EL (cell line): ENCODE measurements at places on chromosomes 13 and 19.

- no peak for DNase-seq
Observed at GRCh38 chr13:41383386-41383785, 72.3 kb downstream of the NAA16 start.

DNA sequence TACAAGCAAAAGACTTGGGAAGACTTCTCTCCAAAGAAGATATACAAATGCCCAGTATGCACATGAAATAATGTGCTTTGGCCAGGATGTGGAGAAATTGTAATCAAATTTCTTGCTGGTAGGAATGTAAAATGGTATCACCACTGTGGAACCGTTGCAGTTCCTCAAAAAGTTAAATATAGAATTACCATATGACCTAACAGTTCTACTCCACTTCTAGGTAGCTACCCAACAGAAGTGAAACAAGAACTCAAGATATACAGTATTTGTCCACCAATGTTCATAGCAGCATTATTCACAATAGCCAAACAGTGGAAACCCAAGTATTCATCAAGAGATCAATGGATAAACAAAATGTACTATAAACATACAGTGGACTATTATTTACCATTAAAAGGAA, 95.0 kb upstream of the KLF5 start:
- DNase-seq: no peak

DNA sequence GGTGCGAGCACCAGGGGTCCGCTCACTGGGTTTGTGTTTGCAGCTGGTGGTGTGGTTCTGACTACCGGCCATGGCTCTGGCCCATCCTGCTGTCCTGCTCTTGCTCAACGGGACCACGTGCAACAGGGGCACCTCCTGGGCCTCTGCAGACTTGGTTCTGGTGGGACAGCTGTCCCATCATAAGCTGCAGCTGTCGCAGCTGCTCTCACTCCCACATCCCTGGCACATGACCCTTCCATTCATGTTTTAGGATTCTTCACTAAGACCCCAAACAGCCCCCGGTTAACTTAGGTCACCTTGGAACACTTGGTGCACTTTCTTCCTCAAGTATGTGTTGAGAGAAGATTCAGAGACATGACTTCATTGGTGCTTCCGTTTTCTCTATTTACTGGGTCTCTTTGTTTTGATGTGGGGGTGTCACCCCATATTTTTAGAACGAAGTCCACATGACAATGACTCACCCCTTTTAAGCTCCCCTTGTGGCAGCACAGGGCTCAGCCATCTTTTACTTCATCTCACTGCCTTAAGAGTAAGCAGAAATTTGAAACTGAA, 68.4 kb upstream of the ARHGEF7 start:
- peak; percentile 45 for DNase-seq

GRCh38 chr13:74889321-74889720, 592.6 kb downstream of the TBC1D4 start:
- no peak for DNase-seq

DNA sequence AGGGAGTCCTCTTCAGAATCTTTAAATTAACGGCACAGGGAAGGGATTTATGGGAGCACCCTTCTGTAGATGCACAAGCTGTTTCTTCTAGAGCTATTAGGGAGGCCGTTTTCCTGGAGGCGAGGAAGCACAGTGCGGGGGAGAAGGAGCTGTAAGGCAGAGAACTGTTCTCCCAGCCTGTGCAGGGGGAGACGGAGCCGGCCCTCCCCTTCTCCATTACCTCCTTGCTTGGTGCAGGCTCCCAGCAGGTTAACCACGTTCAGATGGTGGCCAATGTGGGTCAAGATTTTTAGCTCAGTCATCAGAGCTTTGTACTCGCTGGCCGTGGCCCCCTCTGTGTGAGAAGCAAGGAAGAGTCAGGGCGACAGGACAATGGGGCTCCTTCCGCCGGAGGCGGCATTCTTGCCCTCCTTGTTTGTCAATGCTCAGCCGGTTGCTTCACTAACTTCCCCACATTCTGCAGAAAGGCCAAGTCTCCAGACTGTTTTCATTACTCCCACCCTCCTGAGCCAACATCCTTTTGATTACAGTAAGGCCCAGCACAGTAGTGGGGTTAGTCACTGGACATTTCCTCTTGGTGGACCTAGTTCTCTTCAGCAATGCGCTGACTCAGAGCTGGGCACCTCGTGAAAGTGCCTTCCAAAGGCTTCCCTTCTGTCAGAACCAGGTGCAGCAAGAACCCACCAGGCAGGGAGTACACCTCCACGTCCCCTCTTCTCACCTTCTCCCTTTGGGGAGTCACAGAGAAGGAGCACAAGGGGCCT, 165.4 kb downstream of the FLT1 start:
- DNase-seq: peak; percentile 96

GRCh38 chr13:21181671-21182070, 5.2 kb downstream of the MRPL57 start:
- DNase-seq: no peak

DNA sequence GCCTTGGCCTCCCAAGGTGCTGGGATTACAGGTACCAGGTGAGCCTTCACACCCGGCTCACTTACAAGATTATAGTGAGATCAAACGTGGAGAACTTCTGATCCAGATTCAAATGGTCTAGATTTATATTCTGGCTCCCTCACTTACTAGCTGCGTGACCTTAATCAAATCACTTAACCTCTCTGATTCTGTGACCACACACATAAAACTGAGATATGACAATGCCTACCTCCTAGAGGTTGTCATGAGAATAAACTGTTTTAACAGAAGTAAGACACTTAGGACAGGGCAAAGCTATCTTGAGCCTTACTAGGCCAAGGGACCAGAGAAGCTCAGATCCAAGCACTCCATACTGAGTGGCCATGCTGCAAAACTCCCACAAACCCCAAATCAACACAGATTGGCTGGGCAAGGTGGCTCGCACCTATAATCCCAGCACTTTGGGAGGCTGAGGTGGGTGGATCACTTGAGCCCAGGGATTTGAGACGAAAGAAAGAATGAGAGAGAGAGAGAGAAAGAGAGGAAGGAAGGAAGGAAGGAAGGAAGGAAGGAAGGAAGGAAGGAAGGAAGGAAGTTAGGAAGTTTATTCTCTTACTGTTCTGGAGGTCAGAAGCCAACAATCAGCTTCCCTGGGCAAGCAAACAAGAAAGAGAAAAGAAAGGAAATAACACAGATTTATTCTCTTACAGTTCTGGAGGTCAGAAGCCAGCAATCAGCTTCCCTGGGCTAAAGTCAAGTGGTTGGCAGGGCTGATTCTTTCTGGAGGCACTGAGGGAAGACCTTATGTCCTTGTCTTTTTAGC, 46.1 kb upstream of the MAP3K10 start:
- DNase-seq: no peak

GRCh38 chr19:35223862-35224505, 4.6 kb downstream of the FAM187B start:
- DNase-seq: peak; percentile 49

DNA sequence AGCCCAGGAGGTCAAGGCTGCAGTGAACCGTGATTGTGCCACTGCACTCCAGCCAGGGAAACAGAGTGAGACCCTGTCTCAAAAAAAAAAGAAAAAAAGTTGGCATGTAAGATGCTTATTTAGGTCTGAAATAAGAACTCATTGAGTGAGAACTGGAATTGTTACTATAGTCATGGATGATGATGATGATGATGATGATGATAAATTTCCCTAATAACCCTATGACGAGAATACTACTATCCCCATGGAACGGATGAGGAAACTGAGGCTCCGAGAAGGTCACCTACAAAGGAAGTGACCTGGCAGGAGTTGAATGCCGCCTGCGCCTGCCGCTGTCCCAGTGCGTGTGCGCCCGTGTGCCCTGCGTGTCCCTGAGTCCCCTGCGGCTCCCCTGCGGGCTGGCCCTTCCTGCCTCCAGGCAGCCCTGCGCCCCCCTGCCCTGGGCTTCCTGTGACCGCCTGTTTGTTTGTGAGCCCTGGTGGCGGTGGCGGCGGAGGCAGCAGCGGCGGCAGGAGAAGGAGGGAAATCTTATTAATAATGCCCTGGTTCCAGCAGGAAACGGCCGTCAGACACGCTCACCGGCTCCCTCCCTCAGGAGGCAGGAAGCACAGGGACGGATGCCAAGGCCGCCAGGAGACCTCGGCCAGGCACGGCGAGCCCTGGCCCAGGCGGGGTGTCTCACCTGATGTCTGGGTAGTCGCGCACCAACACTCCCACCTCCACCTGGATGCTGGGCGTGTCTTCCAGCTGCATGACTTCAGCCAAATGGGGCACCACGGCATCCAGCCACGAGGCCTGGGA, 29.6 kb downstream of the EXOC3L2 start:
- no peak for DNase-seq

- peak; percentile 62 for DNase-seq
Observed at GRCh38 chr13:48595431-48596429, 58.0 kb upstream of the CYSLTR2 start.

GRCh38 chr13:41546372-41547190, 89.2 kb downstream of the RGCC start:
- peak; percentile 88 for DNase-seq

GRCh38 chr19:38944981-38945506, 14.3 kb downstream of the MRPS12 start:
- DNase-seq: no peak

DNA sequence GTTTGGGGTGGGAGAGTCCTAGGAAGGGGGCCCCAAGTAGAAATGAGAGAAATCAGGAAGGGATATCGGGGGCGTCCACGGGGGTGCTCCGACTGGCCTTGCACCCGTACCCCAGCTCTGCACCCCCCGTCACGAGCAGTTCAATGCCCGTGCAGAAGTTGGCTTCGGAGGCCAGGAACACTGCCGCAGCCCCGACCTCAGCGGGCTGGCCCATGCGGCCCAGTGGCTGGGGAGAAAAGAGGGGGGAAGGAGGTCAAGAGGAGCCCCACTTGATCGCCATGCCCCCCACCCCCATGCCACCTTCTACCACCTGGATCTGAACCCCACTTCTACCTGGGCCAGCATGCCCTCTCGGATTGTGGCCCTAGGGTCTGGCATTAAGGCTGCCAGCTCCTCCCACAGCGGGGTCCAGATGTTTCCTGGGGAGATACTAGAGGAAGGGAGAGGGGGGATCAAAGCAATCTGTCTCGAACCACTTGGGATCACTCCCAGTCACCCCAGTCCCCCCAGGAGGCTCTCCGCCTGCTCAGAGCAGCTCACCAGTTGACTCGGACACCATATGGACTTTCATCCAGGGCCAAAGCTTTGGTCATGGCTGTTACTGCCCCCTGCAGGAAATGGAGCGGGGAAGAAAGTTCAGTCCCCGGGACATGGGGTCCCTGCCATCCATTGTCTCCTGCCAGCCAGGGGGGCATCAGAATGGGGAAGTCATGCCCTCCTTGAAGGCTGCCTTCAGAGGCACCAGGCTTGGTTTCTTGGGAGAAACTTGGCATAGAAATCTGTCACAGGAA, 2.5 kb upstream of the BCAT2 start:
- DNase-seq: no peak

DNA sequence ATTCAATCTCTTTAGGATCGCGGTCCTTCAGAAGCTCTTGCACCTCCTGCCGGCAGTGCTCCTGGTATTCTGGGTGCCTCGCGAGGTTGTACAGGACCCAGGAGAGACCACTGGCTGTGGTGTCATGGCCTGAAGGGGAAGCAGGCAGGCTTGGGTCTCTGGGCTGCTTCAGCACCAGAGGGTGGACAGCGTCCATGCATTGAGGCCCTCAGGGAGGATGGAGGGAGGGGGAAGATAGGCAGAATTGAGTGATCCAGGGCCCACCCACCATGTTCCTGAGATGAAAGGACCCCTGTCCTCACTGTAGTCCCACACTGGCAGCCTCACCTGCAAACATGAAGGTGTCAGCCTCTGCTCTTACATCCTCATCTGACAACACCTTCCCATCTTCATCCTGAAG, 17.9 kb upstream of the OR10H5 start:
- DNase-seq: no peak

- no peak for DNase-seq
Observed at GRCh38 chr19:1063030-1063908, 3.7 kb upstream of the ARHGAP45 start.

- DNase-seq: no peak
Observed at GRCh38 chr13:99892196-99892613, 79.4 kb downstream of the ZIC5 start.

GRCh38 chr19:14091813-14092462, 1.4 kb upstream of the SAMD1 start:
- DNase-seq: no peak

- peak; percentile 68 for DNase-seq
Observed at GRCh38 chr13:66933994-66934393, 296.1 kb downstream of the PCDH9 start.

DNA sequence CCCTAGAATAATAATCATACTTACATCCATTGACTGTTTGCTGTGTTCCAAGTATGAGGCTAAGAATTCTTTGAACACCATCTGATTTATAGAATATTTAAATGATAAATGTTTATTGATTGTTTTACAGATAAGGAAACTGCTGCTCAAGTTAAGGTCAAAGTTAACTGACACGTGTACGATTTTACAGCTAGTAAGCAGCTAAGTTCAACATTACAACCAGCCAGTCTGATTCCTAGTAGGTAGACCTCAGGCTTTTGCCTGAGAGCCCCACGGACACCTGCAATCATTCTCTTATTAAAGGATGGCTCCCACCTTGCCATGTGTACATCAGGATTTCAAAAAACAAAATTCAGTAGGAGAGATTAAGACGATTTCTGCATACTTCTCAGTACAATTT, 141.9 kb downstream of the SPRY2 start:
- DNase-seq: no peak

GRCh38 chr13:90534617-90535370, 812.7 kb upstream of the MIR17HG start:
- DNase-seq: peak; percentile 30

GRCh38 chr13:44417446-44417845, 43.8 kb downstream of the SERP2 start:
- no peak for DNase-seq
